ENCODE measurements at places on chromosomes 1 and 21.

DNA sequence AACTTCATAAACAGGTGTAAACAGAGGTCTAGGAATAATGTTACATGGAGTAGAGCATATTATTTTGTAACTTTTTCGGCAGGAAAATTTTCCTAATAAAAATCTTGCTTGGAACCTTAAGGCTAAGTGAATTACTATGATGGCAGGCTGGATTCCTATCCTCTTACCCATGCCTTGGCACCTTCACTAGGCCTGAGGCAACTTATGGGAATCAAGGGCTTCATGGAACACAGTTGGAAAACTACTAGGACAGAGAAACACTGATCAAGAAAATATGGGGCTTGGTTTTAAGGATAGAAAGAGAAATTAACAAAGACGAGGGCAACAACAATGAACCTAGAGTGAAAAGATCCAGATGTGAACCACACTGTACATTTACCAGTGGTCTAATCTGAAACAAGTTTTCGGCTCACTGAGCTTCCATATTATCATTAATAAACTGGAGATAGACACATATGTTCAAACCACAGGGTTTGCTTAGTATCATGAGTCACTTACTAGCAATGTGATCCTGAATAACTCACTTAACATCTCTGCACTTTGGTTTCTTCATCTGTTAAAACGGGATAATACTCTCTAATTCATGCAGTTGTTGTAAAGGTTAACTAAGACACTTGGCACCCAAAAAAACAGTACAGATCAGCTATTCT, 68.5 kb downstream of the GPATCH2 start:
- no peak for DNase-seq

GRCh38 chr21:23574932-23575331, 2032.3 kb downstream of the MRPL39 start:
- DNase-seq = no peak

DNA sequence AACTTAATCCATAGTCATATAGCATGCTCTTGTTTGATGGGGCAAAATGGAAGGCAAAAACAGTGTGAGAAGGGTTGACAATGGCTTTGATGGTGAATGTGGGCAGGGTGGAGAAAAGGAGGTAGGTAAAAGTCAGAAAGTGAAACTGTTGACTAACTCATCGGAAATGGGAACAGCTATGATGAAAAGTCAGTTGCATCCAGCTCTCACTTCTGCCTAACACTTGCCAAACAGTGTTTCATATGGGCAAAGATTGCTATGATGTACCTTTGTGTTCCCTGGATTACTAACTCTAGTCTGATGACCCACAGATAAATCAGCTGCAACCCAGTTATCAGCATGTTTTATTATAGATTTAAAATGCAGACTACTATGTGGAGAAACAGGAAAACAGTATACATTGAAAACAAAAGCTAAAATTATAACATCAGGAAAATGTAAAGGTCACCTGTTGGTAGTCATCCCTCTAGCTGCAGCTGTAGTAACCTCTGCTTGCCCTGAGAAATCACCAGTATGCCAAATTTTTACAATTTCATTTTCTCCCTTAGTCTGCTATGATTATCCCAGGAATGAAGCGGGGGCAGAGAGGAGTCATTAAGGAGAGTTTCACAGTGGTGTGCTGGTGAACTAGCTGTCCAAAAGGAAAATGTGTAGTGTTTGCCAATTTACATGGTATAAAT, 11.7 kb downstream of the TNFSF18 start:
- DNase-seq = no peak

DNA sequence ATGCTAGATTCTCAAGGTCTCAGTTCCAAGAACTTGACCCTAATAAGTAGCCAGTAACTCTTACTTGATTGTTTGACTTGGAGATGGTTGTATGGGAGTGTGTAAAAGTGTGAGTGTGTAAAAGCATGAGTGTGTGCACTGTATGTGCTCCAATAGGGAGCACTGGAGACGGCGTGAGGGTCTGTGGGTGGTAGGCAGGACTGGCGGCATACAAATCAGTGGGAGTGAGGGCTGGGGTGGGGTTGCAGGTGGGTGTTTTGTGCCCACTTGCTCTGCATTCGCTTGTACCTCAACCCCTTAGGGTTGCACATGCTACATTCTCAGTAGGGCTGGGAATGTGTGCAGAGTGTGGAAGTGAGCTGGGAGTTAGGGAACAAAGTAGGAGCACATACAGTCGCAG, 79.5 kb upstream of the CD34 start:
- DNase-seq = no peak

DNA sequence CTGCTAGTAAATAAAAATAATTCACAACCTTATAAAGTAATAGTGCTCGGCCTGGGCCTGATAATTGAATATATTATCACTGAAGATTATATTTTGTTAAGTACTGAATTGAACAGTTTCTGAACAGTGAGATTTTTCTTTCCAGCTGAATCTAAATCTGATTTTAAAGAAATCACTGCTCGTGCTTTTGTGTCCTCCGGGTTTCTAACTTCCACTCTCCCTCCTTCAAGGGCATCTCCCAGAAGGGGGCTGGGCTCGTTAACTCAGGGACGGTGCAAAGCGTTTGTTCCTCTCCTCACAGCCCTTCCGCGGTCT, 823 bp upstream of the KIF1B start:
- DNase-seq = no peak

DNA sequence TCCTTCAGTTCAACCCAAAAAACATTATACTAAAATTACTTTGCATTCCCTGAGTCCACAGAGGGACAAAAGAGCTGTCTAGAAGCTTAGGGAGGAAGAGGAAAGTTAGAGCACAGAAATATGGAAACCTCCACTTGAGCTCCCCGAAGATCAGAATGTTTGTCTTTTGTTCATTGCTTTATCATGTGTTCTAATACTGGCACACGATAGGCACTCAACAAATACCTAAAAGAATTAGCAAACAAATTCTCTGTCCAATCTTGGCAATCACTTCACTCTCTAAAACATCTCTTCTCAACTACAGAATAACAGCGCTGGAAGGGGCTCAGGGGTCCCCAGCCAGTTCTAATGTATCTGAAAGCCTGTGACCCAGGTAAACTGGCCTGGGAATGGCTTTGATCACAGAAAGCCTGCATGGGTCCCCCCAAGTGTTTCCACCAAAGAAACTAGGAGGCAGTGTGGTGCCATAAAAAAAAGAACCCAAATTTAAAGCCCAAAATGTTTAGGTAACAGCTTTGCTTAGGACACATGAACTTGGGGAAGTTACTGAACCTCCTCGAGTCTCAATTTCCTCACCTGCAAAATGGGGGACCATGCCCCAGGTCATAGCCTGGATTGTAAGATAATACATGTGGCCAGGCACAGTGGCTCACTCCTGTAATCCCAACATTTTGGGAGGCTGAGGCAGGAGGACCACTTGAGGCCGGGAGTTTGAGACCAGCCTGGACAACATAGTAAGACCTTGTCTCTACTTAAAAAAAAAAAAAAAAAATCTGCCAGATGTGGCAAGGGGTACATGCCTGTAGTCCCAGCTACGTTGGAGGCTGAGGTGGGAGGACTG, 45.8 kb downstream of the SSBP3 start:
- DNase-seq = no peak

GRCh38 chr1:33353531-33353930, 32.6 kb upstream of the A3GALT2 start:
- DNase-seq = no peak

DNA sequence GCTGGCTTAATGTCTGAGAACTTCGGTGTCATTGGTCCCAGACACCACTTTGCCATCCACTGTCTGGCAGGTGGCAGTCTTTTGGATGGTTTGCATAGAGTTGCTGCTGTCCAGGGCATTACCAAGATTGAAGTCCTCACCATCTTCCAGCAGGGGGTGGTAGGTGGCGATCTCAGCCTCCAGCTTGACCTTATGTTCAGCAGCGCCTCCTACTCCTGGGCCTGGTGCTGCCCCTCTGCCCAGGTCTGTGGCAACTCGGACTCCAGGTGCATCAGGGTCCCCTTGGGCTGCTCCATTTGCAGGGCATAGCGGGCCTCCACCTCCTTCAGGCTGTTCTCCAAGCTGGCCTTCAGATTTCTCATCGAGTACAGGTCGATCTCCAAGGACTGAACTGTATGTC, 573.3 kb upstream of the NCAM2 start:
- no peak for DNase-seq

GRCh38 chr1:219560856-219561255, 52.0 kb downstream of the ZC3H11B start:
- DNase-seq = no peak

- no peak for DNase-seq
Observed at GRCh38 chr1:65393347-65393746, 27.1 kb upstream of the LEPR start.

GRCh38 chr1:93821423-93822144, 57.4 kb downstream of the DNTTIP2 start:
- DNase-seq = no peak

DNA sequence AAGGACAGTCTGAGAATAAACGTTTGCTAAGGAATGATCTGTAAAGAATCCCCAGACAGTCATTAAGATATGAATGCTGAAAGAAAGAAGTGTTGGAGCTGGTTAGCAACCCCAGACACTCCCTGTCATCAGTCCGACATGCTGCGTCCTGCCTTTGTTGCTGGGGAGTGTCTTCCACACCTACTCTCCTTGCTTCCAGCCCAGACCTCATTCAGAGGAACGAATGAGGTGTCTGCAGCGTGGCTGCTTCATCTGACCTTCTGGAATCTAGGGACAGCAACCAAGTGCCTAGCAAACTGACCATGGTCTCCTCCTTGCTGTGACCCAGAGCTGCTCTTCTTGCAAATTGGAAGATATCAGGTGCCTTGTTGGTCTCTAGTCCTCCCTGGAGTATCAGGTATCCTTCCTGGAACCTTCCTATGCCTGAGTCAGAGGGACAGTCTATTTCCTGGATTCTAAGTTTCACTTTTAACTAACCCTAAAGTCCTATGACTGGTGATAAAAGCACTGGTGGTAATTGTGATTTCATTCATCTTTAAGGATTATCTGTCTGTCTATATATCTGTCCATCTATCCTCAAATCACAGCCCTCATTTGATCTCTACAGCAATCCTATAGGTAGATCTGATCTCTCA, 45.3 kb downstream of the NFASC start:
- DNase-seq = no peak

- DNase-seq = no peak
Observed at GRCh38 chr1:216518844-216519627, 95.8 kb upstream of the USH2A start.

DNA sequence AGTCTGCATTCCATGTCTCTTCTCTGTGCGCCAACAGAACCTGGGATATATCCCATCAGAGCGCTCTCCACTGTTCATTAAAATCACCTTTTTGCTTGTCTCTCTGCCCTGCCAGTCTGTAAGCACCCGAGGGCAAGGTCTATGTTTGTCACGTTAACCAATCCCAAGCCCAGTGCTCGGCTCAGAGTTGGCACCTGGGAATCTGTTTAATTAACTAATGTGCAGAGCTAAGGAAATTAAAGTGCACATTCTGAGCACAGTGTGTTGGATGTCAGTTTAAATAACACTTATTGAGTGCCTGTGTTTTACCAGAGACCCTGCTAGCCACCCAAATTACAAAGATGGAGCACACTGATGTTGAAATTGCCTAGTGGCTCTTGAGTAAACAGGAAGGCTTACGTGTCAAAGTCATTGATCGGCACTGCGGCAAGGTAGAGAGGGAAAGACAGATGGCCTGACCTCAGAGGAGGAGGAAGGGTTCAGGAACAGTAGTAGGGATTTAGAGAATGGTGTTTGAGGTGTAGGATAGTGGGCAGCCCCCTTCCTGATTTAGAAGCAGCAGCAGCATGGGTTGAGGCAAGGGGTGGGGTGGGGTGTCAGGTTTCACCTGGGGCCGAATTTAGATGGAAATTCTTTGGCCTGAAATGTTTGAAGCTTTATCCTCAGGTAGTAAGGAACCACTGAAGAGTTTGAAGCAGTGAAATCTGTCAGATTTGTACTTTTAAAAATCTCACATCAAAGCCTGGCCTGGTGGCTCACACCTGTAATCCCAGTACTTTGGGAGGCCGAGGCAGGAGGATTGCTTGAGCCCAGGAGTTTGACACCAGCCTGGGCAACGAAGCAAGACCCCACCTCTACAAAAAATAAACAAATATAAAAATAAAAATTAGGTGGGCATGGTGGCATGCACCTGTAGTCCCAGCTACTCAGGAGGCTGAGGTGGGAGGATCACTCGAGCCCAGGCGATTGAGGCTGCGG, 7.7 kb downstream of the ARMH1 start:
- DNase-seq = no peak

- DNase-seq = no peak
Observed at GRCh38 chr1:211610779-211611556, 32.0 kb upstream of the SLC30A1 start.

- DNase-seq = no peak
Observed at GRCh38 chr1:113057006-113057405, 16.0 kb upstream of the LRIG2 start.

DNA sequence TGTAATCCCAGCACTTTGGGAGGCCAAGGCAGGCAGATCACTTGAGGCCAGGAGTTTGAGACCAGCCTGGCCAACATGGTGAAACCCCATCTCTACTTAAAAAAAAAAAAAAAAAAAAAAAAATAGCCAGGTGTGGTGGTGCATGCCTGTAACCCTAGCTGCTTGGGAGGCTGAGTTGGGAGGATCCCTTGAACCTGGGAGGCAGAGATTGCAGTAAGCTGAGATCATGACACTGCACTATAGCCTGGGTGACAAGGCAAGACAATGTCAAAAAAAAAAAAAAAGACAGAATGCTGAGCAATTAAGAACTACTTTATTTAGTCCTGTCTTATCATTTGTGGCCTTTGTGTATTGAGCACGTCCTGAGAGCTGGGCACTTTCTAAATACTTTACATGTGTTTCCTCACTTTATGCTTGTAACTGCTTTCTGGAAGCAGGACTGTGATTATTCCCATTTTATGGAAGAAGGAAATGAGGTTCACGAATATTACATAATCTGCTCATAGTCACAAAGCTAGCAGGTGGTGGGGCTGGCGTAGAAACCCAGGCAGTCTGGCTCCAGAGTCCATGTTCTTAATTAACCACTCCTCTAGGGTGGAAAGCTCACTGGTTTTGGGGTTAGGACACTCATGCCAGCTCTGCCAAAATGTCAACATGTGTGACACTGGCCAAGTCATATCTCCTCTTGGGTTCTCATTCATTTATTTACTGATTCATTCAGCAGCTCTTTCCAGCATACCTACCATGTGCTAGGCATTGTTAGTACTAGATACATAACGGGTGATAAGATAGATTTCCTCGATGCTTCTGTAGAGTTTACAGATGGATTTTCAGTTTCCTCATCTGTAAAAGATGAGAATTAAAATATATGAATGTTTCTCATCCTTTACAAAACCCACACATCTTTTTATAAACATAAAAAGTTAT, 57.7 kb downstream of the DDR2 start:
- DNase-seq = no peak

DNA sequence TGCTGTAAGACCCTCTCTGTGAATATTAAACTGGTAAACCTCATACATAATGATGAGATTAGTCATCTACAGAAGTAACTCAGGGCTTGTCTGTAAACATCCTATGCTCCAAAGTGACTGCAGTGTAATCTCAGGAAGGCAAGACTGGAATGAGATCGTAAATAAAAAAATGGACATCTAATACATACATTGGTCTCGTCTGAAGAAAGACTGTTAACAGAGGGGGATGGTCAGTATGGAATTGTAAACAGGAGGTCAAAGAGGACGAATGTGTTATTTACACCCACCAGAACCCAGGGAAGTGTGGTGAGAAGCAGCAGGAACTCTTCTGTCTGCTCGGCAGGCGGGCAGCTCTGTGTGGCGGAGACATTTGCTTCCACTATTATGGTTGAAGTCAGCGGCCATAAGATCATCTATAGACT, 51.4 kb downstream of the DISC1 start:
- no peak for DNase-seq

- DNase-seq = no peak
Observed at GRCh38 chr1:22153660-22154437, 11.0 kb upstream of the WNT4 start.

GRCh38 chr1:76989976-76990375, 122.7 kb downstream of the ST6GALNAC5 start:
- DNase-seq = no peak

Measured in T-helper 9 cell (primary cell).